ENCODE measurements at places on chromosomes 5 and 9.

DNA sequence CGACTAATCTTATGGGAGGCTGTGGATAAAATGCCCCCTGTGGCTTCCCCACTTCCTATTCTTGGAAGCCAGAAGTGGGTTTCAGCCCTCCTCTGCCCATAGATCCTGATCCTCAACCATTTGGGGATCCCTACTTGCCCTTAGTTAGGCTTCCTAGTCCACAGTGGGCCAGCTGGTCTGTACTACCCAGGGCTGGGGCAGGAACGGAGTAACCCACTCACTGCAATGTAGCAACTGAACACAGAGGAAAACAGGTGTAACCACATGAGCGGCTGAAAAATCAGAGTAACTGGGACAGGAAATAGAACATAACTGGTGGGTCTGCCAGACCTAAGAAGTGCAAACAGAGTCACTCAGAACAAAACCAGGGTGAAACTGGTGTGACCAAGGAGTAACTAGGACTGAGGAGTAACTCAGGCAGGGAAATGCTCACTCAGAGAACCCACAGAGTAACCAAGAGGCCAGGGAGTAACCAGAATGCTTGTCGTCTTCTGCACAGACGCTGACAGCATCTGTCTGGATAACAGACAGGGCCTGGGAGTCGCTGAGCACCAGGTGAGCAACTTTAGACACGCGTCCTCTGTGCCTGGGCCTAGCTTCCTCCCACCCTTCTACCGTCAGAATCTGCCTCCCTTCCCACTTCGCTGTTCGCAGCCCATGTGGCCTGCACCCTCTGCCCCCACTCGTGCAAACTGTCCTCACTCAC is 1.0 kb downstream of the AQP3 start:
- DNase-seq: peak; percentile 51

DNA sequence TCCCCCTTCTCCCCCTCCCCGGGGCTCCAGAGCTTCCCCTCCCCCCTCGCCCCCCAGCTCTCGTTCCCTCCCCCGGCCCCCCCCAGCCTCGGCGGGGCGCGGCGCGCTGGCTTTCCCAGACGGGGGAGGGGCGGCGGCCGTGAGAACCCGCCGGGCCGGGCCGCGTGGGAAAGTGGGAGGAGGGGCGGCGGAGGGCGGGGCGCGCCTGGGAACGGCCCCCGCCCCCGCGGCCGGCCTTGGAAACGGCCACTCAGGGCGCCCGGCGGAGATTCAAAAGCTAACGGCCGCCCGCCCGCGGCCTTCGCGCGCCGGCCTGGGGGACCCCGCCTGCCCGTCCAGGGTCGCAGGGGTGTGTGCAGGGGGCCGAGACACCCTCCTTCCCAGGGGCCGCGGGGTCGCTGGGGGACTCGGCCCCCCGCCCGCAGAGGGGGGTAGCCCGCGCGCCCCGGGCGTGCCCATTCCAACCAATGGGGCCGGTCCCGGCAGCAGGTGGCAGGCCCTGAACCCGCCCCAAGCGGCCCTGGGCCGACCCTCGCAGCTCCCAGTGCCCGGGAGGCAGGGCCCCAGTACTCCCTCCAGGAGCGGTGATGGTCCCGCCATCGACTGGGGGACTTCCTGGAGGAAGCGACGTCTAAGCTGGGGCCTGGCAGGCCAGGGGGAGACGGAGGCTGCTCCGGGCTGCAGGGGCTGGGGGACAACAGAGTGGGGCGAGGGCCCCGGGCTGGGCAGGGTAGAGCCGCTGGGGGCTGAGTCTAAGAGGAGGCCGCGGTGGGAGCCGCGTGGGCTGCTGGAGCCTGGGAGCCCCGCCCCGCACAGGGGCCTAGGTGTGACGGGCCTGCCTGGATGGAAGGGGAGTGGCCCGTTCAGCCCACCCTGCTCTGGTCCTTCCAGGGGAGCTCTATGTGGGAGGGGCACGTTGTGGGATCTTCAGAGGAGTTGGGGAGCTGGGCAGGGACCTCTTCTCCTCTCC is 14.2 kb upstream of the NRARP start:
- no peak for DNase-seq

DNA sequence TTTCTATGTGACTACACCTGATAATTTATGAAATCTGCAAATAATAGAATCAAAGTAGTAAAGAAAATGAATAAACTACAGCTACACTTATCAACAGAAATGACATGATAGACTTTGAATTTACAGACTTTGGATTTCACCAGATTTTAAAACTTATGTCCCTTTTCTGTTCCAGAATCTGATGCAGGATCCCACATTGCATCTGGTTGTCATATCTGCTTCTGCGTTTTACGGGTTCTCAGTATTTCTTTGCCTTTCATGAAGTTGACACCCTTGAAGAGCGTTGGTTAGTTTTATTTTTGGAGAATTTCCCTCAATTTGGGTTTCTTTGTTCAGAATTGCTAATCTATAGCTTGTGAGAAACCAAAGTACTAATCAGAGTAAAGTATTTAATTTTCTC is 174.9 kb upstream of the ADCY2 start:
- no peak for DNase-seq

DNA sequence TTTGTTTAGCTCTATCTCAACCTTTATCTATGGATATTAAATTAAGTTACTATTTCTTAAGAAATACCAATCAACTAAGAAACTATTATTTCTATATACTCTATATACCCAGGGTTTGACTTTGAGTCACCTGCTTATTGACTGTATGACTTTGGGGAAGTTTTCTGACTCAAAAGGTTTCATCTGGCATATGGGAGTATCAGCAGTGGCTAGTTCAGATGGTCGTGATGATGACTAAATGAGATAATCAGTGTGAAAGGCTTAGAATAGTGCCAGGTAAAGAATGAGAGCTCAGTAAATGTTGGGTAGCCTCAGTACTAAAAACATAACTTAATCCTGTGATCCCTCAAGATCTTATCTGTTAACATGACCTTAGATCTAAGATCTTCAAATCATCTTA is 179.7 kb upstream of the ISL1 start:
- no peak for DNase-seq

GRCh38 chr5:22998774-22999173 is 145.6 kb upstream of the CDH12 start:
- no peak for DNase-seq

DNA sequence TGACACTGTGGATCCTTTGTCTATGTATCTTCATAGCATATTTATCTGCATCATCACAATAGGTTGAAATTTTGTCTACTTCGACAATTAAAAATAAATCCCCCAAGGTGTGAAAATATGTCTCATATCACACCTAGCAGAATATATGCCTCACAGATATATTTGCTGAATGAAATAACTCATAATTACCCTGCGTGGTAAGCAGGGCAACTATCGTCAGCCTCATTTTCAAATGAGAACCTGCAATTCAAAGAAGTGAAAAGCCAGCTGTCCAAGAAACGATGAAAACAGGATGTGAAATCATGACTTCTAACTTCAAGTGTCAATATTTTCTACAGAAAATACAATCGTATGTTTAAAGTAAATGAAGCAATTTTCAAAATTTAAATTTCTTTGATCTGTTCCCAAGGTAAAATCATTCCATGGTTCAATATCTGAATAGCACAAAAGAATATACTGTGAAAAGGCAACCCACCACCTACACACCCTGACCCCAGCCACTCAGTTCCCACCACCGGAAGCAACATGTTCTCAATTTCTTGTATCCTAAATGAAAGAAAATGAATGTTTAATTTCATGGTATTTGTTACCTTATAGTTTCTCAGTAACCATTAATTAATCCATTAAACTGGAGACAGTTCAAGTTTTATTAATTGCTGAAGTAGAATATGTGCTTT is 57.1 kb downstream of the TBCA start:
- no peak for DNase-seq

DNA sequence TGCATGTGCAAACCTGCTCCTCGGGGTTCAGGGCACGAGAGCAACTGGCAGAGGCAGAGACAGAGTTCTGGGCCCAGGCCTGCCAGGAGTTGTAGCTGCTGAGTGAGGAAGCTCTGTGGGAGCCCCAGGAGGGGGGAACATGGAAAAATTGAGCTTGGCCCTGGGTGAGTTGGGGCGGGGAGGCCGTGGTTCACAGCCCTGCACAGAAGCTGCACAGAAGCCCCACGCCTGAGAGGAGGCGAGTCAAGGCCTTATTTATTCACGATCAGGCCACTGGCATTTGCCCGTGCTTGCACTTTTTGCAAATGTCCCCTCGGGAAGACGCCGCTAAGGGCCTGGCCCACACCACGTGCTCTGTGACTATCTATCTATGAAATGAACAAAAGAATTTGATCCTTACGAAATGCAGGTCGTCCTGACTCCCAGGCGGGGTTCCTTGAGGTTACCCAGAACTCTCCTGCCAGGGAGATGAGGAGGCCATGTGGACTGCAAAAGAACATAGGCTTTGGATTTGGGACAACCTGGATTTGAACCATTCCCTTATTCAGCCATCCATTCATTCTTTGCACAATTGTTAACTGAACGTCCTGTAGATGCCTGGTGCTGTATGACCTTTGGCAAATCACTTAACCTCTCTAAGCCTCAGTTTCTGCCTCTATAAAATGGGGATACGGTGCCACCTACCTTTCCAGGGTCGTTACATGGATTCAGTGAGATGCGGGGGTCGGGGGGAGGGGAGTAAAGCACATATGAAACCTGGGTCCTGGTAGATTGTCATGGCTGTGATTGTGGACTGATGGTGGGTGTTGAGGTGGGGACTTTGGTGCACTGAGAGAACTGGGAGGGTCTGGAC is 17.9 kb downstream of the COL27A1 start:
- DNase-seq: no peak

DNA sequence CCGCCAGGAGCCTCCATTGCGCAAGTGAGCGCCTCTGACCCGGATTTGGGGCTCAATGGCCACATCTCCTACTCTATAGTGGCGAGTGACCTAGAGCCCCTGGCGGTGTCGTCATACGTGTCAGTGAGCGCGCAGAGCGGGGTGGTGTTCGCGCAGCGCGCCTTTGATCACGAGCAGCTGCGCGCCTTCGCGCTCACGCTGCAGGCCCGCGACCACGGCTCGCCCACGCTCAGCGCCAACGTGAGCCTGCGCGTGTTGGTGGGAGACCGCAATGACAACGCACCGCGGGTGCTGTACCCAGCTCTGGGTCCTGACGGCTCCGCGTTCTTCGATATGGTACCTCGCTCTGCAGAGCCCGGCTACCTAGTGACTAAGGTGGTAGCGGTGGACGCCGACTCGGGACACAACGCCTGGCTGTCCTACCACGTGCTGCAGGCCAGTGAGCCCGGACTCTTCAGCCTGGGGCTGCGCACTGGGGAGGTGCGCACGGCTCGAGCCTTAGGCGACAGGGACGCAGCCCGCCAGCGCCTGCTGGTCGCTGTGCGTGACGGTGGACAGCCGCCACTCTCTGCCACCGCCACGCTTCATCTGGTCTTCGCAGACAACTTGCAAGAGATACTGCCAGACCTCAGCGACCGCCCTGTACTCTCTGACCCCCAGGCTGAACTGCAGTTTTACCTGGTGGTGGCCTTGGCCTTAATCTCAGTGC is 1.9 kb downstream of the PCDHGB6 start:
- DNase-seq: no peak

GRCh38 chr5:146962801-146963355 is 84.3 kb upstream of the PPP2R2B start:
- no peak for DNase-seq

DNA sequence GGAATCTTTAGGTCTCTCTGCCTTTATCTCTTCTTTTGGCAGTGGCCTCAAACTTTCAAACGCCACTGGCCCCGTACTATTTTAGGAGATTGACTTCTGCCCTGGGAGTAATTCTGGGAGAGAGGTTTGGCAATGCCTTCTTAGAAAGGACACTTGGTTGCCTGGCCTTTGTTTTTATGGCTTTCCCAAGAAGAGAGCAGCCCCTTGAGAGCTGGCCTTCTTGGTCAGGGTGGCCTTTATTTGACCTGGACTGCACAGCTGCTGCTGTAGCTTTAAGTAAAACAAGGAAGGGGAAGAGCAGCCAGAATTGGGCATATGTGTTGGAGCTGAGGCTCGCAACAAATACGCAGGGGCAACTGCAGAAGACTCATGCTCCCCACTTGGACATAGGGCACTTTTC is 60.8 kb downstream of the PTPN3 start:
- no peak for DNase-seq

- no peak for DNase-seq
These were observed 43.1 kb downstream of the LHX2 start for GRCh38 chr9:124054582-124055227.

DNA sequence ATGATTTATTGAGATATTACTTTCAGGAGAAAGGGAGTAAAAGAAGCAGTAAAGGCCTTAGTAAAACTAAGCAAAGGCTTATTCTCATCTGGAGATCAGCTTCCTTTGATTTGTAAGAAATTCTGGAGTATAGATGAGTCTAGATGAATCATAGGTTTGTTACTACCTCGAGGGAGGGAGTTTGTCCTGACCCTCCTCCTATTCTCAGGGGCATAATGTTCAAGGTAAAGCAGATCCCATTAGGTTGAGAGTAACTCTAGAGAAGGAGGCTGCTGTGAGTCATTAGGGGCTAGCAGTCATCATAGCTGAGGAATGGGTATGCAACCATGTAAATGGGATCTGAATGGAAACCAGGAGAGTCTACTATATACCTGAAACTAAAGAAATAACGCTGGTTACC is 155.5 kb upstream of the MOCS2 start:
- DNase-seq: no peak

DNA sequence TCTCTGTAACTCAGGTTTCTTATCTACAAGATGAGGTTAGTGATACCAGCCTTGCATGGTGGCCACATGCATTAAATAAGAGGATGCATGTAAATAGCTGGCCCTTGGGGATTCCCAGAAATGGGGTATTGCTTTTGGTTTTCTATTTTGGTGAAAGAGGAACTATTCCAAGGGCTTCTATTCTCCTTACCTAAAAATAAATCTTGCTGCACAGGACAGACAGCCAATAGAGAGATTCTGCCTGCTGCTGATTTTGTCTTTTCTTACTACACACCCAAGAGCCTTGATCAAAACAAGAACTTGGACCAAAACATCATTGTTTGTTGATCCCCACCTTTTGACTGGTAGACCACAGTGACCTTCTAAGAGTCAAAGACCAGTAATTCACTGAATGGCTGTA is 161.8 kb downstream of the PJA2 start:
- DNase-seq: no peak
